ENCODE measurements at places on chromosomes 16 and 17.

DNA sequence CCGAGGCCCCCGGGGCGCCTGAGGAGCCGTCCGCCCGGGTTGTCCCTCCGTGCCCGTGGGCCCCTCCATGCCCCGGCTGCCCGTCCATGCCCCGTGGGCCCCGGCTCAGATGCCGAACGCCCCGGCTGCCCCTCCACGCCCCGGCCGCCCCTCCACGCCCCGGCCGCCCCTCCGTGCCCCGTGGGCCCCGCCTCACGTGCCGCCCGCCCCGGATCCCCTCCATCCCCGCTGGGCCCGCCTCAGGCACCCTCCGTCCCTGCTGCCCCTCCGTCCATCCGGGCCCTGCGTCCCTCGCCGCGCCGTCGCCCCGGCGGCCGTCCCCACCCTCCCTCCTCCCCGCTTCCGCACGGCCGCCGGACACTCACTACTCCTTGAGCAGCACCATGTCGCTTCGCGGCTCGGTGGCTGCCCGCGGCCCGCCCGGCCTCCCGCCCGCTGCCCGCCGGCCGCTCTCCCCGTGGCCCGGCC is 382 bp downstream of the PITPNA start:
- DNase-seq, result no peak

DNA sequence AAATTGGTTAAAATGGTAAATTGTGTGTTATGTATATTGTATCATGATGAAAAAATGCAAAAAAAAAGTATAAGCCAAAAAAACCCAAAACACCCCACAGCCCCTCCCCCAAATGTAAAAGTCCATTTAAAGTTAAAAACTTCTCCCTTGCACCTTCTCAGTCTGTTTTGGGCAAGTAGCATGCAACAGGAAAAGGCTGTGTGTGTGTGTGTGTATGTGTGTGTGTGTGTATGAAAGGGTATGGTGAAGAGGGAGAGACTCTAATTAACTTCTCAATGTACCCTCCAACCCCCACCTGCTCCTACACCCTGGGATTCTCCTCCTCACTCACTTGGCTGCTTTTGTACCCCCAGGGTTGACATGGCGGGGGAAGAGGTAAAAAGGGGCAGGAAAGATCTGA is 9.2 kb upstream of the GGT6 start:
- DNase-seq, result no peak

GRCh38 chr16:30570636-30571444 is 674 bp downstream of the ZNF688 start:
- DNase-seq, result no peak

DNA sequence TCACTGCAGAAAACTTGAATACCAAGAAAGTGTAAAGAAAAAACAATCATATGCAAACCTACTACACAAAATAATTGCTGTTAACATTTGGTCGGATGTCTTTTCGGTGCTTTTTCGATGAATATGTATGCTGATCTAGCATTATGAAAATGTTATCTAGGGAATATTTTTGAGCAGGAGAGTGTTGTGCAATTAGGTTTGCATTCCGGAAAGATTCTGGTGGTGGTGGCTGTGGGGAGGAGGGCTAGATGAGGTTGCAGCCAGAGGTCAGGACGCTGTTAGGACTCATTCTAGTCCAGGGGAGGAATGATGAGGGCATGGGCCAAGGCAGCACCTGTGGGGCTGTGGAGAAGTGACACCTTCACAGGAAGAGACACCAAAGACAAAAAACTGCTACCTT is 258.0 kb upstream of the ASIC2 start:
- DNase-seq, result no peak

DNA sequence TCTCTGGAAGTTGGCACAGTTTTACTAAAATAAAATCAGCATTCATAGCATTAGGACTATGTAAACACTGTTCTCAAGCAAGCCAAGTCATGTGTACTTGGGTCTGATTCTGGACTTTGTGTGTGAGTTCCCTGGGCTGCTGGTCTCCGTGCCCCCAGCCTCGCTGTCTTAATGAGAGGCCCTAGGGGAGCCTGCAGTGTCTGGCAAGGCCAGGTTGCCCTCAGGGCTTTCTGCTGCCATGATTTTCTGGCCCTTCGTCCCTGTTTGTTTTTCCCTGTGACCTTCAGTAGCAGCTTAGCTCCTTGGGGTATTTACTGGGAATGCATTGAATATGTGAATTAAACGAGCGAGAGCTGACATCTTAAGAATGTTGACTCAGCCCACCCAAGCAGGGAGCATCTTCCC is 161.8 kb downstream of the RPTOR start:
- no peak for DNase-seq

DNA sequence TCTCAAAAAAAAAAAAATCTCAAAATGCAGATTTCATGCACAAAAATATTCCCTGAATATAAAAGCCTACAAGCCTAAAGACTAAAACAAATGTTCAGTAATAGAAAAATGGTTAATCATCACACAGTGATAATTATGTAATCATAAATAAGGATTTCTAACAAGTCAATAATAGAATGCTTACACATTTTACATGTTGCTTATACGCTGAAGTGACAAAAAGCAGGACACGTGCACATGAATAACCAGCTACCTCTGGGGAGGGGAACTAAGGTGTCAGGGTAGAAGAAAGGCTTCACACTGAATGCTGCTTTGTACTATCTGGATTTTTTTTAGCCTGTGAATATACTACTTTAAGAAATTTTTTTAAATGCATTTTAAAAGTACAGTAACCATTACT is 31.1 kb downstream of the HEATR6 start:
- DNase-seq, result no peak

DNA sequence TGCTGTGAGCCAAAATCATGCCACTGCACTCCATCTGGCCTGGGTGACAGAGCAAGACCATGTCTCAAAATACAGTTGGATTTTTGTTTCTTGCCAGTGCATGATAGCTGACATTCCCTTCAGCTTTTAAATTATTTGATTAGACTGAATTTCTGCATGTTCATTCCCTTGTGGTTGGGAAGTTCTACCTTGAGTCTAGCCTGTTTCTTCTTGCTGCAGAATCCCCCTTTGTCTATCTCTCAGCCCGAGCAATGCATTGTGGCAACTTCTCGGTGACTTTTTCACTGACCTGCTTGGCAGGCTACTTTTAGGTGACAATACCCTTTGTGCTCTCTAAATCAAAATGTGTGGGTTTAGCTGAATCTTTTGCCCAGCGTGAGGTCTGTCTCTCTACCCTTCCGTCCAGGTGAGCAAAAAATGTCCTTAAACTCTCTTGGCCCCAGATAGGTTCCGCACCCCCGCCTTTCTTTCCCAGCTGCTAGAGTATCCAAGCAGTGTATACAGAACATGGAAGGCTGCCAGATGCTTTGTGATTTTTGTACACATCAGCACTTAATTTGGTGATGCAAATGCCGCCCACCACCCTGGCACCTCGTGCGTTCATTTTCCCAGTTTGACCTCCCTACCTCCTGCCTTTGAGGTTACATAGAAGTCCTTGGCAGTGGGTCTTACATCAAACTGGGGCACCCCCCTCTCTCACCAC is 130.2 kb downstream of the ABCC6 start:
- DNase-seq, result no peak

- DNase-seq, result no peak
Observed at GRCh38 chr17:4082136-4082924, 60.5 kb downstream of the ZZEF1 start.

DNA sequence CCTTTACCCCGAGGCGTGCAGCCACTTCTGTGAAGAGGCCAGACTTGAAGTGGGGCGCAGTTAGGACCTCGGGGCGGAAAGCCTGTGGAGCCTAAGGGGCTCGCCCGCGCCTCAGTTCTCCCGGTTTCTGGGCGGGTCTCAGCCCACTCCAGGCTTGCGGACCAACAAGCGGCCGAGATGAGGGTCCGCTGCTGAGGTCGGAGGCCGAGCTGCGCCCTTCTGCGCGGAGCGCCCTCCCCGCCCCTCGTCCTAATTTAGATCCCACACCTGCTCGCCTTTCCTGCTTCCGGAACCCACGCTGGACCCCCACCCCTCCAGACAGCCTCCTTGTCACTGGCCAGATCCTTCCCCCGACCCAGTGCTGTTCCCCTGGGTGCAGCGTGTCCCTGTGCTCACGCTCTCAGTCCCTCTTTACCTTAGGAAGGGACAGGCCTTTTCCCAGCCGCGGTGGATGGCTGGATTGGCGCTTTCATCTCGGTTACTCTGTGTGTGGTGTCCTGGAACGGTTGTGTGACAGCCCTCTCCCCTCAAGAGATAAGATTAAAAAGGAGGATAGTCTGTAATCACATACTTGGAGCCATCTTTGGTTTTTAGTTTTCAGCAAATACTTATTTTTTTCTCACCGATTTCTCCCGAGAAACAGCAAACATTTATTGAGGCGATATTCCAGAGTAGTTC is 933 bp upstream of the ATXN7L3 start:
- DNase-seq, result no peak

DNA sequence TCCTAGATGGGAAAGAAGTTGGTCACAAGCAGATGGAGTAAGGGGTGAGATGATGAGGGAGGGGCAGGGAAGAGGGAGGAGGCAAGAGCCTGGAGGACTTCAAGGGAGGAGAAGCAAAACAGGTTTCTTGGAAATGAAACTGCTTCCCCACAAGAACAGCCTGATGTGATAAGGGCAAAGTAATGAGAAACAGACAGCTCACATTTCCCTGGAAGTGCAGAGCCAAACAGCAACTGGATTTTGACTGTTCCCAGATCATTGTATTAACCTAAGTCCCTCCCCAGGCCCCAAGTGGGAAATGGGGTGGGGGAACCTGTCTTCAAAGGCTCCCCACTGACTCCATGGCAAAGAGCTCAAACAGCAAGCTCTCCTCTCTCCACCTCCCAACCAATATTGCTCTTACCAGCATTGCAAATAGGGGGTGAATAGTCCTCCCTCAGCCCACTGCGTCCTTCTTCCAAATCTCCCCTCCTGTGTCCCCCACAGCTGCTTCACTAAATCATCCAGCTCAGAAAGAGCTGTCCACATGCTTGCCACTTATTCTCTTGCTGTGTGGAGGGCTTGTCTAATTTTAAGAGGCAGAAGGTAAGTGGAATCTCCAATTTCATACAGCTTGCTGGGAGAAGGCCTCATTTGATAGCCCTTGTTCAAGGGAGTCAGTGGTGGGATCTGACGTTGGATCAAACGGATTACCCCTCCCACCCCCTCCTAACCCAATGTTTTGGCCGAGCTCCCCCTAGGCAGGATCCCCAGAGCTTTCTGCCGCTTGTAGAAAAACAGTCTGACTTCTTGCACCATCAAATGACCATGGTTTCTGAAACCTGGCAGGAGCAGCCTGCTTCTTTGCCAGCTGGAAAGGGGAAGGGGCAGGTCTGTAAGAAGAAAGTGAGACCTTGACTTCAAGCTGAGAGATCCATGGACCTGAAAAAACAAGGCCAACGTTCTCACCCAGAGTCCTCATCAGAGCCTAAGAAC is 56.3 kb upstream of the SMIM36 start:
- no peak for DNase-seq

DNA sequence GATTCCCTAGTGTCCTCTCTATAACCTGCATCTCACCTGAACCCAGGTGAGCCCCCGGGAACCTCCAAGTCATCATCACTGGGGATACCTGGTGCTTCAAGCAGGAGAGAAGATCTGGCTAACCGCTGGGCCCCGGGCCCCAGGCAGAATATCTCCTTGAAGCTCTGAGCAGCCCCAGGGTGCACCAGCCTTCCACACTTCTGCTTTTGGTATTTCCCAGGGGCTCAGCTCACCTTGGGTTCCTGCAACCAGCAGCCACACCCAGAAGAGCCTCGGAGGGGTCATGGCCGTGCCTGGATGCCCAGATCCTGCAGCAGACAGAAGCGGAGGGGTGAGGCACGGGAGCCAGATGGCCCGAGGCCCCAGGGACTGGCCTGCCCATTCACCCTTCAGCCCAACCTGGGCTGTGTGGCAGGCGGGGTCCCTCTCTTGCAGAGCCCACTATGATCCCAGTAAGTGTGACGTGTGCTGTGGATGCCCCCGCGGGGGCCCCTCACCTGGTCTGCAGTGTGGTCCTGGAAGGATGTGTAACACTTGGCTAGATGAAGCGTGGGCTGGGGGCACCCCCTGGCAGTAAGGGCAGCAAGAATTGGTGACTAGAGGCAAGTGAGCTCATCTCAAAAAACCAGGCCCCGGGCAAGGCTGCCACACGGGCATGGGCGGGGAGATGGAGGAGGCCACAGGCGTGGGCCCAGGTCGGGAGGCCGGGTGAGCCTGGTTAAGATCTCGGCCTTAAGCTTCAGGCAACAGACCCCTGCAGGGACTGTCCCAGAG is 2.6 kb downstream of the LGALS3BP start:
- DNase-seq, result no peak

DNA sequence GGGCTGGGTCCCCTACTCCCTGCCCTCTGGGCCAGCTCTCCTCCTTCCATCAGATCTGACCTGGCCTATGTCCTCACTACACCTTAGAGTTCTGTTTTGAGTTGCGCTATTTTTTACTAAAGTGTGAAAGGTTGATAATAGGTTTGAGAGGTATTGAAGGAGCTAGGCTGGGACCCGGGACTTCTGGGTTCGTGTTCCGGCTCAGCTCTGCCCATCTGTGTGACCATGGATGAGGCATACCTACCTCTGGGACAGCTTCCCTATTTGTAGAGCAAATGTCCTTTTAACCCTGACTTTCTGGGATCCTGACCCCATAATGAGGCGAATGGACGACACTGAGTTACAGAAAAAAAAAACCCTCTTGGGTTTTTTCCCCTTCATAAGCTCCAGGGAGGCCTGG is 36.0 kb downstream of the IL21R start:
- DNase-seq, result no peak

GRCh38 chr17:40064971-40065768 is 2.4 kb downstream of the THRA start:
- no peak for DNase-seq

DNA sequence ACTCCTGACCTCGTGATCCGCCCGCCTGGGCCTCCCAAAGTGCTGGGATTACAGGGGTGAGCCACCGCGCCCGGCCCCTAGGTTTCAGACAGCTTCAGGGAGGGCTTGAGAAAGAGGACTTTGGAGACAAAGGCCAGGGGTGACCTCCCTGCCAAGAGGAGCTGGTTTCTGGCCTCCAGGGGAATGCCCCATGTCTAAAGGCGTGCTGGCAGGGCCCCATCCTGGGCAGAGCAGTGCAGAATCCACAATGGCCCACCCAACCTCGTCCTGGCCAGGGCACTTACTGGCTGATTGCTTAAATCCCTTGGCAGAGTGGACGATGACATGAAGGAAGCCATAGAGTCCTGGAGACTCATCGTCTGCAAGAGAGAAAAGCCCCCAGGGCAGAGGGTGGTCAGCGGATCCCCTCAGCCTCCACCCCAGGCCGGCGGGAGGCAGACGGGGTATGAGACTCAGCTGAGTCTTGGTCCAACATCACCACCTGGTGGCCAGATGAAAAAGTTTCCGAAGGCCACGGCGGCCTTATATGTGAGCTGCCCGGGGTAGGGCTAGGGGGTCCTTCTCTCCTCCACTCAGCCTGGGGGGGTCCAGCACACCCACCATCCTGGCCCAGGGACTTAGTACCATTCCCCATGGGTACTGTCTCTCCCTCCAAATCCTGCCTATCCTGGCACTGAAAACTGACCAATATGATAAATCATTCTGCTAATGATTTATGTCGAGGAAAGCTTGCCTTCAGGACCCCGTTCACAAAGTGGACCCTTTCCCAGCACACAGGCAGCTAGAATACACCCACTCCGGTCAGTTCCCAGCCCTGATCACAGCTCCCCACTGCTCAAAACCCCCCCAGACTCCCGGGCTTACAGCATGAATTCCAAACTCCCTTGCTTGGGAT is 59.1 kb downstream of the TIMM22 start:
- DNase-seq, result peak; percentile 12

GRCh38 chr16:4244254-4245076 is 2.6 kb upstream of the SRL start:
- DNase-seq, result no peak
